ENCODE measurements at places on chromosomes 12 and 14.

DNA sequence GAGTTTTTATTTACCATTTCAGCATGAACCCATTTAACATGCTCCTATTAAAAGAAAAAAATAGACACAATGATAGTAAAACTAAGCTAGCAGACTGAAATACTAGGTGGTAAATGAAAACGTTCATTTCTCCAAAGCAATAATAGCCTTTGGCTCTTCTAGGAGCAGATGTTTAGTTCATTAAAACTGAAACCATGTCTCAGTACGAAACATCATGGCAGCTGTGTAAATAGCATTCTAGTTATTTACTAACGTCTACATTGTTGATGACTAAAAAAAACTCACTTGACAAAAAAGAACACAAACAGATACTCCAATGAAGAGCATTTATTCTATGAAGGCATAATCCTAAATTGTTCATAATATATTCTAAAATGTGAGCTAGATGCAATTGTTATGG is 17.9 kb downstream of the RECQL start:
- no peak for DNase-seq

DNA sequence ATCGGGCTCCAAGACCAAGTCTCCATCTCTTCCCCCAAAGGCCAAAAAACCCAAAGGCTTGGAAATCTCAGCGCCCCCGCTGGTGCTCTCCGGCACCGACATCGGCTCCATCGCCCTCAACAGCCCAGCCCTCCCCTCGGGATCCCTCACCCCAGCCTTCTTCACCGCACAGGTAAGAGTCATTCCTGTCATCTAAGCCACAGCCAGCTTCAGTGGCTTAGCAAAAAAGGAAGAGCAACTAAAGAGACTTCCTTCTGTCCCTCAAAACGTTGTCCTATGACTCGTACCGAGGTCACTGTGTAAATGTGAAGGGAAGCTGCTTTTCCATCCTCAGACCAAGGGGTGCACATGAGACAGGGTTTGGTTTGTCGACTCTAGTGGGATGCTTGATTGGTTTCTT is 53.4 kb downstream of the ELK3 start:
- DNase-seq, result no peak

DNA sequence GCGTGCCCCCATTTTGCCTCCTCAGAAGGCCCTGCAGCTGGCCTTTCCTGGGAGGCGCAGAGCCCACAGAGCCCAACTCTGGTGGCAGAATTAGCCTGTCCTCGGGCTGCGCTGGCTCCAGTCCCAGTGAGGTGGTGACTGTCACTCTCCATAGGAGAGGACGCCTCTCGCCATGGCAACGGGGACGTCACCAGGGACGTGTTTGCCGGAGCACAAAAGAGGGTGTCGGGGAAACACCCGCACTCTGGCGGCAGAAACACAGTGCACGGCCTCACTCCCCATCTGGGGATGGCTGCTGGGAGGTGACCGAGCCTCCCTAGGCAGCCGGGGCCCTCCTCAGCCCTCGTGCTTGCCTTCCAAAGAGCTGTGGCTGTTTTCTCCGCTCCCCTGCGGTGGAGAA is 50.2 kb upstream of the NCOR2 start:
- DNase-seq, result no peak

DNA sequence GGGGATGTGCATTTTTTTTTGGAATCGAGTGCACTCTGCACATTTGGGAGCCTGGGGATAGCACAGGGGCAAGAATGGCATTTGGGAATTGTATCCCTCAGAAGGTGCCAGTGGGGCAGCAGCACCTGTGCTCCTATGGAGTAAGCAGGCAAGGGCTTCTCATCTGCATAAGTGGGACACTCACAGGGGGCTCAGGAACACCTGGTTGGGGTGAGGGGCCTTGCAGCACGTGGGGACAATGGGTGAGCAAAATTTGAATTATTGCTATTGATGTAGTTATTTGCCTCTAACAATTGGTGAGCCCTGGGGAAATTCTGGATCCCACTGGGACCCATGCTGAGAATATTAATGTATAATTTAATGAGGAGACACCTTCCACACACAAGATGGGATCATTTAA is 274.2 kb downstream of the TTC6 start:
- no peak for DNase-seq

- DNase-seq, result no peak
Observed at GRCh38 chr12:10140001-10140400, 10.0 kb upstream of the CLEC7A start.

DNA sequence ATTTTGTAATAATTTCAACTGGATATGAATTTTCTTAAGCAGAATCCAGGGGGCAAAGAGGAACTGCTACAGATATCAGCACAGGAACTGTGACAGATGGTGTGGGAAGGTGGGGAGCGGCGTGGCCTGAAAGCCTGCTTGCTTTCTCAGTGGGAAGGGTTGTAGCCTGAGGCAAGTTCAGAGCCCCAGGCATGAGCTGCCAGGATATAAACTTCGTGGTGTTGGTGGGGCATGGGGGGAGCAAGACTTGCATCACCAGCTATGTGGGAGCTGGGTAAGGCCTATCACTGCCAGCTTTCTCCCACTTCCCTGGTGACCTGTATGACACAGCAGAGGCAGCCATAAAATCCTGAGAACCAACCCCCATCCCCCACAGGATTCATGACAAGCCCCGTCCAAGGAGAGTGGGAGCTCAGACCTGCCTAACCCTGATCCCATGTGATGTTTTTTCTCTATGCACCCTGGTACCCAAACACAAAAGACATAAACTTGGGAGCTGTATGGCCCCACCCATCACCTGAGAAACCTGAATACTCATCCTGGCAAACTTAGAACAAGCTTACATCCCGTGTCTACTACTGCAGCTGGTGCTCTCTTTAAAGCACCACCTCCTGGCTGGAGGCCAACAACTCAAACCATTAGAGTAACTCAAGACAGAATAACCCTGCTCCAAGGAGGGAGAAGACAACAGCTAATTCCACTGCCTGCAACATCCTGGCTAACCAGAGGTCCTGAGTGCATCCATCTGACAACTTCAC is 16.5 kb downstream of the CLEC1A start:
- no peak for DNase-seq

DNA sequence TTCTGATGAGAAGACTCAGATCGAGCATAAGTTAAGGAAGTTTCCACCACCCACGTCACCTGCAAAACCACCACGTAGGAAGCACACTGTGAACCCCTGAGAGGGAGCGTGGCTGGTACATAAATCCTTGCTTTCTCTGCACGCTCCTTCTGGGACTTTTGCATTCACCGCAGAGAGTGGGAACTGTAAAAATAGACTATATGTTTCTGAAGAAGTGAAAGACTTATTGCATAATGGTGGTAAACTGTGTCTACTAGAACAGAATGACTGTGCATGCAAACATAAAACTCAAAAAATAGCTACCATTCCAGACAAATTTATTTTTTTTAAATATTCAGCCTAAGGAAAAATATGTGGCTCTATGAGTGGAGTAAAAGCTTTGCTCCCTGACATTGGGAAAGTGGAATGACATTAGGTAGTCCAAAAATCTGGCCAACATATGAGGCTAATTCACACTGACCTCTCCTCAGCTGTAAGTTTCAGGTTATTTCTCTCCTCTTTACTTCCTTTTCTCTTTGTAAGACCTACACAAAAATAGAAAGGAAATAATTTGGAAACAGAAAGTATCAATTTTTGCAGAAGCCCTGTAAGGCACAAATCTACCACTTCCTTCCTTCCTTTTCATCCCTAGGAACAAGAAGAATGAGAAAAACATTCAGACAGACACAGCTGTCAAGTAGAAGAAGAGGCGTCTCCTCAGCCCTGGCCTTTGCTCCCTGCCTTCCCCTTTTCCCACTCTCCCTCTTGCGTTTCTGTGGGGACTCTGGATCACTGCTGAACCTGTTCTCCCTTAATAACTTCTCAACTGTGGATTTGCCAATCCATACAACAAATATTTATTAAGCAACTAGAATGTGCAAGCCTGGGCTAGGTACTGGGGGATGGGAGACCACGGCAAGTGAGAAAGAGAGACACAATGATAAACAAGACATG is 264.3 kb upstream of the FOXN3 start:
- DNase-seq, result peak; percentile 80

DNA sequence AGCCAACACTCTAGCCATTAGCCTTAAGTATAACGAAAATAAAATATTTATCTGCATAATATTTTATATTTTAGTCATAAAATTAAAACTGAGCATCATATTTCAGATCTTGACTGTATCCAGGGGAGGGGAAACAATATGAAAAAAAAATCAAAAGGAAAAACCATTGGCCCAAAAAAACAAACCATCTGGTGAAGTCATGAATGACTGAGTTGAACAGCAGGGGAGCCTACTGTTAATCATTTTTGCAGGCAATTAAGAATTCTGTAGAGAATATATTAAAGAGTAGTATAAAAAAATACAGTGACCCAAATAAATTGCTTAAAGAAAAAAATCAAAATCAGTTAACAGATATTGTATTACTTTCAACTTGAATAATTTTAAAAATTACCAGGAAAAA is 224.8 kb downstream of the C12orf50 start:
- no peak for DNase-seq

DNA sequence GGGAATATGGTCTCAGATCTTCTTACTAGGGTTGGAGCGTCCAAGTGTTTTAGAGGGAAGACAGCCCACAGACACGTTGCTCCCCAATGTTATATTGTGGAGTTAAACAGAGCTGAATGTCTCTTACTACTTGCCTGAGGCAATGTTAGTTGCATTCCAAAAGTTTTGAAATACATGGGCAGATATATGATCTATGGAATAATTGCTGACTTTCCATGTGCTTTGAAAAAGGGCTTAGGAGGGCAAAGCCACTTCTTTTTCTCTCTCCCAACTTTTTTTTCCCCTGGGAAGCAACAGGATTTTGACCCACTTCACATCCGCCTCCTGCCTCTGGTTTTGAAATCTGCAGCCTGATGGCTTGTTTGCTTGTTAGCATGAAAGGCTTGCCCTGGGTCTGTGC is 33.7 kb upstream of the PAX9 start:
- no peak for DNase-seq

- DNase-seq, result no peak
Observed at GRCh38 chr12:7681535-7681934, 14.0 kb downstream of the GDF3 start.

- DNase-seq, result peak; percentile 68
Observed at GRCh38 chr12:56020423-56021184, at the start of gene IKZF4. Gene IKZF4, plus strand, starts transcription at chr12:56021043. Its CDS starts 451 bp downstream, at chr12:56021494.

DNA sequence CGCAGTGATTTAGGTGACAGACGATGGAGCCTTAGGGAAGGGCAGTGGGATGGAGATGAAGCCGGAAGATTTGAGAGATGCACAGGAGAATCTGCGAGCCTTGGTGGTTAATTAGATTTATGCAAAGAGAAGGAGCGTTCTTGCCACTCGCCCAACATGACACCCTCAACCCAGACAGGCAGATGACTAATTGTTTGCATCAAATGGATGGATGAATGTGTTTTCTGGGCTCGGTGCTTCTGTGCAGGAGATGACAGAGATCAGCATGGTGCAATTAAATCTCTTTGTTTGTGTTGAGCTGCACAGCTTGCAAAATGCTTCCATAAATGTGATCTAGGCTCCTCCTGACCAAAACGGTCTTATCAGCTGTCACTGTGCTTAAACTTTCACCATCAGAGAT is 202.3 kb upstream of the PRMT8 start:
- no peak for DNase-seq

- no peak for DNase-seq
Observed at GRCh38 chr14:24662753-24663152, 28.8 kb upstream of the GZMB start.

- no peak for DNase-seq
Observed at GRCh38 chr12:44015333-44015941, 179.6 kb downstream of the TMEM117 start.

DNA sequence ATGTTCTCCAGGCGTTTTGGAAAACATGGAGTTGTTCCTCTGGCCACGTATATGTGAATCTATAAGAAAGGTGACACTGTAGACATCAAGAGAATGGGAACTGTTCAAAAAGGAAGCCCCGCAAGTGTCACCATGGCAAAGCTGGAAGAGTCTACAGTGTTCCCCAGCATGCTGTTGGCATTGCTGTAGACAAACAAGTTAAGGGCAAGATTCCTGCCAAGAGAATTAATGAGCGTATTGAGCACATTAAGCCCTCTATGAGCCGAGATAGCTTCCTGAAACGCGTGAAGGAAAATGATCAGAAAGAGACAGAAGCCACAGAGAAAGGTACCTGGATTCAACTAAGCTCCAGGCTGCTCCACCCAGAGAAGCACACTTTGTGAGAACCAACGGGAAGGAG is 92.5 kb upstream of the EIF5 start:
- DNase-seq, result no peak

DNA sequence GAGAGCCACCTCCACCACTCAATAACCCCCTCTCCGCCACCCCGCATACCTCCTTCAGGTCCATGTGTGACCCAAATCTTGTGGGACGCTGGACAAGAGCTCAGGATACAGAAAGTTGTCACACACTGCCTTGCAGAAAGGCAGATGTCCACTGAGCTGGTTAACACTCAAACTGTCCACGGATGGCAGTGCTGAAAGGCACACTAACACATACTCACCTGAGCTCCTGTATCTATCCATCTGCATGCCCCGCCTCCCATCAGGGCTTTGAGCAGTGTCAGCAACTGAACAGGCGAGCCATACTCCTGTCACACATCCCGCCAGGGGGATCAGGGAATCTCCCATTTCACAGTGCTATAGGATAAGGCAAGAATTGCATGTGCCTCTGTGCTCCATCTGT is 642.0 kb downstream of the GALC start:
- DNase-seq, result no peak

GRCh38 chr14:22900081-22900799 is 17.2 kb downstream of the REM2 start:
- DNase-seq, result no peak

- no peak for DNase-seq
Observed at GRCh38 chr14:44963044-44963528, 1.1 kb downstream of the TOGARAM1 start.

- DNase-seq, result no peak
Observed at GRCh38 chr12:96419576-96420276, 19.5 kb upstream of the CDK17 start.

DNA sequence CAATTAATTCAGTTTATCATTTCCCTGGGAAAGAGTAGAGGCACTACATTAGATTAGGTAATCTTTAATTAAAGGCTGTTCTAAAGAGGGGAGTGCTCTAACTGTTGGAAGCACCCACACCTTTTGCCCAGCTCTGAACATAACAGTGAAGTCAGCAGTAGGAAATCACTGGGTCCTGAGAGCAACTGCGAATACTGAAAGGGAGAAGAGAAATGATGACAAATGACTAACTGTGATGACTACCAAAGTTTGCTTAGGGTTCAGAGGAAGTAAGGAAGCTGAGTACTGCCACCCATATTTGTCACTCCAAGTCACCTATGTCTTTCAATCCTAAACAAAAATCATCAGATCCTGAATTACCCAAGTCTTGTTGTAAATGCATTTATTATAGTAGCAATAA is 140.6 kb downstream of the EPS8 start:
- no peak for DNase-seq

- no peak for DNase-seq
Observed at GRCh38 chr14:24976602-24977001, 73.3 kb downstream of the STXBP6 start.

GRCh38 chr14:70640938-70641547 is 673 bp upstream of the TTC9 start:
- peak; percentile 78 for DNase-seq

GRCh38 chr14:65290830-65291229 is 121.7 kb upstream of the FUT8 start:
- peak; percentile 71 for DNase-seq

- no peak for DNase-seq
Observed at GRCh38 chr14:101783260-101784016, 21.9 kb downstream of the PPP2R5C start.
